ENCODE measurements at places on chromosomes 3 and 15. TPM values are rescaled to one million over a fixed set of nuclear protein-coding genes. Genes with fewer than 3 reads are reported as not detected.

DNA sequence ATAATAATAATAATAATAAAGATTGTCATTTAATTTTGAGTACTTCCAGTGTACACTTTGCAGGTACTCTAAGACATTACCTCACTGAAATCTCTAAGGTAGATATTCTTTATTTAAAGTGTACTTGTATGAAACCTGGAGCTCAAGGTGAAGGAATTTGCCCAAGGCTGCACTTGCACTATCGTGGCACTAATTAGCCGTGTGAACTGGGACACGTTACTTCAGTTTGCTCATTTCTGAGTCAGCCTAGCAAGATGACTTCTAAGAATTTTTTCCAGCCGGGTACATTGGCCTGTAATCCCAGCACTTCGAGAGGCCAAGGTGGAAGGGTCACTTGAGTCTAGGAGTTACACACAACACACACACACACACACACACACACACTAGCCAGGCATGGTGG is 33.5 kb downstream of the MLH1 start:
- H3K36me3 ChIP-seq = peaks cover 39% of the 10 kb centered on the region
- H3K27ac ChIP-seq = no peak overlapping the region
- no peak for DNase-seq
- H3K27me3 ChIP-seq = no peaks in the 10 kb centered on the region

- DNase-seq = no peak
- peaks cover 4% of the 10 kb centered on the region for H3K4me1 ChIP-seq
- H3K27me3 ChIP-seq = no peaks in the 10 kb centered on the region
- peaks cover 3% of the 10 kb centered on the region for H3K36me3 ChIP-seq
- no peak overlapping the region for H3K4me3 ChIP-seq
Measured at GRCh38 chr3:111901637-111902036, 42.6 kb downstream of the PHLDB2 start.

DNA sequence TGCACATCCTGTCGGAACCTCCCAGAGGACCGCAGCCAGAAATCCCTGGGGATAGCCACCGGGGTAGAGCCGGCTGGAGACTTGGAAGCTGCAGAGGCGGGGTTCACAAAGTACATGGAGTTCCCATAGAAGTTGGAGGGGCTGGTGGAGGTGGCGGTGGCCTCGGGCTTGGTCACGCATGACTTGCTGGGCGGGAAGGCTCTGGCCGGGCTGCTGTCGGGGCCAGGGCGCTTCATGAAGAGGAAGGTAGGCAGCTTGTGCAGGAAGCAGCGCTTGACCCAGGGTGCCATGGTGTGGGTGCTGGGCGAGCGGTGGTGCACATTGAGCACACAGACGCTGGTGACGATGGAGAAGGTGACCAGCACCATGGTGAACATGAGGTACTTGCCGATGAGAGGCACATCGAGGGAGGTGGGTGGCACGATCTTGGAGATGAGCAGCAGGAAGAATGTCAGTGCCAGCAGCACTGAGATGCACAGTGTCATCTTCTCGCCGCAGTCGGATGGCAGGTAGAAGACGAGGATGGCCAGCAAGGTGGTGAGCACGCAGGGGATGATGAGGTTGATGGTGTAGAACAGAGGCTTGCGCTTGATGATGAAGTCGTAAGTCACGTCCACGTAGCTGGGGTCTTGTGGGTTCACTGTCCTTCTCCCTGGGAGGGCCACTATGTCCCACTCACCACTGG is 8.4 kb upstream of the CHRNA3 start:
- no peak overlapping the region for H3K27ac ChIP-seq
- H3K4me3 ChIP-seq = no peak overlapping the region

GRCh38 chr15:49145651-49146609 is 9.5 kb downstream of the COPS2 start:
- no peak for DNase-seq
- H3K27me3 ChIP-seq = no peaks in the 10 kb centered on the region
- H3K36me3 ChIP-seq = peaks cover 17% of the 10 kb centered on the region
- H3K4me3 ChIP-seq = no peak overlapping the region
- H3K27ac ChIP-seq = no peak overlapping the region
- H3K4me1 ChIP-seq = no peaks in the 10 kb centered on the region

Gene ANKRD63
- total RNA-seq = not detected

Gene STAB1
- 379 TPM for total RNA-seq

All from kidney (tissue), 22 donors.